ENCODE measurements at places on chromosomes 6 and 20. TPM values are rescaled to one million over a fixed set of nuclear protein-coding genes. Genes with fewer than 3 reads are reported as not detected.

ISM1 gene
- not detected for total RNA-seq

GPLD1 gene
- total RNA-seq = under 0.01 TPM

SNAP25 gene
- total RNA-seq = 4.3 TPM

CYP24A1 gene
- not detected for total RNA-seq

SCRT2 gene
- not detected for total RNA-seq

WFDC10B gene
- not detected for total RNA-seq

TBCC gene
- total RNA-seq = 55.6 TPM
